ENCODE measurements at places on chromosomes 7 and 10. TPM values are rescaled to one million over a fixed set of nuclear protein-coding genes. Genes with fewer than 3 reads are reported as not detected.

- no peak for DNase-seq
These were observed 101.8 kb upstream of the STRIP2 start for GRCh38 chr7:129332254-129333035.

GRCh38 chr10:104054430-104054829 lies 31.2 kb downstream of the COL17A1 start:
- DNase-seq, result no peak

DNA sequence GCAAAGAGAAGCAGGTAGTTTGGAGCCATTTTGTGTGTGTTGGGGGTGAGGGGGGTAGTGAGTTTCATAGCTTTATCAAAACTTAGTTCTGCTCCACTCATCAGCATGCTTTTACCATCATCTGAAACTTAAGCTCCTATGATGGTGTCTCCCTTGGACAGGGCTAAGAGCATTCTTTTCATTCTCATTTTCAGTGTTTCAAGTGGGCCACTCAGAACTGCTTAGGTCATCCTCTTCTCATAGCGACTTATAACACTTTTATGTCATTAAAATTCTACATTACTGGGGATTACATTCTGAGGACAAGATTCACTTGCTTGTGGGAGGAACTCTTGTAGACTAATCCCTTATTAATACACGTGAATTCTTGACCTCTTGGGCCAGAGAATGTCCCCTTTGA lies 649.4 kb downstream of the SUGCT start:
- DNase-seq, result no peak

GRCh38 chr7:68146983-68147382 lies 1150.3 kb downstream of the TYW1 start:
- no peak for DNase-seq

DNA sequence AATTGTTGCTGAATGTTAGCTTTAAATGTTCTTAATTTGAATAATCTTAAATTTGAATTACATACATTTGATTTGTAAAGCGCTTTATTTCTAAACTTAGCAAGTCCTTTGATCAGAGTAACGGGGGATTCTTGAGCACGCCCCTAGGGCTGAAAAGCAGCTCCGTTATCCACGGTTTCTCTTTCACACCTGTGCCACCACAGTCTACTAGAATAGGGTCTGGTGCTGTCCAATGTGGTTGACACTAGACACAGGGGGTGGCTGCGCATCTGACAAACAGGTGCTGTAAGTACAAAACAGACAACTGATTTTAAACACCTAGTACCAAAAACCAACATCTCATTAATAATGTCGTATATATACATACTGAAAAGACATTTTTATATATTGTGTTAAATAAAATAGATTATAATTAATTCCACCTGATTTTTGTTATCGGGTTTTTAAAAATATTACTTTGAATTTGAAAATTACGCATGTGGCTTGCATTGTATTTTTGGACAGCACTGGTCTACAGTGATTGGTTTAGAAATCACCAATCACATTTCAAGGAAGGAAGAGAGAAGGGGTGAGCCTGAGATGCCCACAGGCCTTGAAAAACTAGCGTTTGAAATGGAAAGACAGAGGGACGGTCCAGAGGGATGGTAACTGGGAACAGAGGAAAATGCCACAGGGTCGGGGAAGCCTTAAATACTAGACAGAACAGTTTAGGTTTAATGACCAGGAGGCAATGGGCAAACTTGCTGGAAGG lies 7.3 kb downstream of the SEPHS1 start:
- DNase-seq, result no peak

GRCh38 chr10:104650635-104651331 lies 9.7 kb downstream of the SORCS3 start:
- no peak for DNase-seq

- DNase-seq, result no peak
These were observed 3.0 kb upstream of the WNT2 start for GRCh38 chr7:117325836-117326235.

DNA sequence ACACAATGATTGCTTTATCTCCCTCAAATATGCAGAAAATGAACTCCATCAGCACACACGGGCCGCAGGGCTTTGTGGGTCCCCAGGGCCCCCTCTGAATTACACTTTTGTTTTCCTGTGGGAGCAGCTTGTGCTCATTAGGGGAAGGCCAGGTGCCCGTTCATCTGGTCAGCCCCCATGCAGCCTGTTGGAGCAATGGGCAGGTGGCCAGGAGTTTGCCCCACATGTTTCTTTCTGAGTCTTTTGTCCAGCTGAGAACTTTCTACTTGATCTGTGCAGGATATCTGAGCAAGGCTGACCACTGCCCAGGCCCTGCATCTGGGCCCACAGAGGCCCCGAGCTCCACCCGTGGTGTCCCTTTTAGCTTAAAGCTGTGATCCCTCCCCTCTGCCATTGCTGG lies 105.3 kb upstream of the FAM20C start:
- no peak for DNase-seq

DNA sequence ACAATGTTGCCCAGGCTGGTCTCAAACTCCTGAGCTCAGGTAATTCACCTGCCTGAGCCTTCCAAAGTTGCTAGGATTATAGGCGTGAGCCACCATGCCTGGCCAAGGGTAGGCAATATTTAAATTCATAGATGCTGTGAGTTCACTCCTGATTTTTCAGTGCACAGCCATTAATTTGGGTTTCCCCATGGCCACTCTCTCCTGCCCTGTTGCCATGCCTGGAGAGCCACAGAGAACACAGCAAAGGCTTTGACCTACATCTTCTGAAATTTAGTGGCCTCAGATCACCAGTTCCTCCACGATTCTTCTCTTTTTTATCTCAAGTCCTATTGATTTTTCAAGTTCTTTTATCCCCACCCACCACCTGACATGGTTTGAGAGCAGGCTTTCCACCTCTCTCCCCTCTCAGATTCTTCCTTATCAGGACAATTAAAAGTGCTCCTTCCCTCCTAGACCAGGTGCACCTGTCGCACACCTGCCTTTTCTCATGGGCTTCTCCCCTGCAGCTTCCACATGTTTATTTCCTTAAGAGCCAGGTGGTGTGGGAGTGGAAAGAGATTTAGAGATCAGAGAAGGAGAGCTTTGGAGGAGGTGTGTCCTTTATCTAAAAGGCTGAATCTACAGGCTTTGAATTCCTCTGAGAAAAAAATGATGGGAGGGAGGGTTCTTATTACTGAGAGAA lies 123.8 kb downstream of the ADRA2A start:
- DNase-seq, result no peak

GRCh38 chr7:26655781-26656180 lies 208.6 kb downstream of the SKAP2 start:
- DNase-seq, result no peak

GRCh38 chr7:27581119-27581518 lies 81.6 kb downstream of the HIBADH start:
- no peak for DNase-seq

DNA sequence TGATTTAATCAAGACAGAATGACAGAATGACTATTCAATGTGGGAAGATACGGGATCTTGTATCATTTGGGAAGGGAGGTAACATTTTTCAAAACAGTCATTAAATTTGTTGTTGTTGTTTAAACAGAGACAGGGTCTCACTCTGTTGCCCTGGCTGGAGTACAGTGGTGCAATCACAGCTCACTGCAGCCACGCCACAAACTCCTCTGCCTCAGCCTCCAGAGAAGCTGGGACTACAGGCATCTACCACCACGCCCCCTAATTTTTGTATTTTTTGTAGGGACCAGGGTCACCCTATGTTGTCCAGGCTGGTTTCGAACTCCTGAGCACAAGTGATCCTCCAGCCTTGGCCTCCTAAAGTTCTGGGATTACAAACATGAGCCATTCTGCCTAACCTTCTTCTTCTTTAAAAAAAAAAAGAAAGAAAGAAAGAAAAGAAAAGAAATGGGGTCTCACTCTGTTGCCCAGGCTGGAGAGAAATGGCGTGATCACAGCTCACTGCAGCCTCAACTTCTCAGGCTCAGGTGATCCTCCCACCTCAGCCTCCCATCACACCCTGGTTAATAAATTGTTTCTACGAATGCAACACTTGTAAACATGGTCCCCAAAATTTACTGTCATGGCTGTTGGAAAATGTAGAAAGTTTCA lies 24.3 kb downstream of the YWHAG start:
- DNase-seq, result no peak

DNA sequence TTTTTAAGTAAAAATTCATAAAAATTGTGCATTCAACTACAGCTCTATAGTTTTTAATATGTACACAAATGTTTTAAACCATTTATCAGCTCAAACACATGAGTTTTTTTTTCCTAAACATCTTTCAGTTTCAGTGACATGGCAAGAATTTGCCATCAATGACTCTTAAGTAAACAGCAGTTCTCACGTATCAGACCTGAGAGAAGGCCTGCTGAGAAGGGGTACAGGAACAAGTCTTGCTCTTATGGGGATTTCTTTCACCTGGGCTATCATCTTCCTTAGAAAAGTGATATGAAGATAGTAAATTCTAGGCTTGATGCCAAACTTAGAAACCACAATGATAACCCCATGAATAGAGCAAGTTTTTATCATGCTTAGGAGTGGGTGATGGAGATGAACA lies 467.8 kb downstream of the ARL4A start:
- DNase-seq, result no peak

DNA sequence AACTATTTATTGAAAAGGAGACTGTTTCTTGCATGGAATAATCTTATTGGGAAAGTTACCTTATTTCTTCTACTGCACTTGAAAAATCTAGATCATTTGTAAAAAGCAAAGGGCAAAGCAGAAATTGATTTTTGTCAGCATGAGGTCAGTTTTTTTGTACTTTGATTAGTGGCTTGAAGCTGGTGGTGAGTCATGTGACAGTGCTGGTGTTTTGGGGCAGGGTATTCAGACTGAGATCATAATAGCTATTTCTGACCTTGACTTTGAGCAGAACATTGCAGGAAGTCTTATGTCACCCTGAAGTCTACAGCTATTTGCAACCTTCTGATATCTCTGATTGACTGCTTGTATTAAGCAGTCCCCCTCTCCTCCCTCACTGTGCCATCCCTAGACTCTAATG lies 66.3 kb upstream of the SORCS3 start:
- DNase-seq, result no peak

The ARHGEF35 gene
- total RNA-seq, result 0.38 TPM

The COPG2 gene
- total RNA-seq, result 16.9 TPM
